ENCODE measurements at places on chromosomes 11 and 22.
A peak's percentile ranks its signal among the peaks of the same experiment; 100 is the strongest.

- ATAC-seq = no peak
Observed at GRCh38 chr22:20852503-20852902, 6.1 kb downstream of the PI4KA start.

GRCh38 chr11:96277696-96278038 is 65.3 kb downstream of the MAML2 start:
- no peak for ATAC-seq

GRCh38 chr11:102437727-102438126 is 14.8 kb downstream of the TMEM123 start:
- no peak for ATAC-seq

DNA sequence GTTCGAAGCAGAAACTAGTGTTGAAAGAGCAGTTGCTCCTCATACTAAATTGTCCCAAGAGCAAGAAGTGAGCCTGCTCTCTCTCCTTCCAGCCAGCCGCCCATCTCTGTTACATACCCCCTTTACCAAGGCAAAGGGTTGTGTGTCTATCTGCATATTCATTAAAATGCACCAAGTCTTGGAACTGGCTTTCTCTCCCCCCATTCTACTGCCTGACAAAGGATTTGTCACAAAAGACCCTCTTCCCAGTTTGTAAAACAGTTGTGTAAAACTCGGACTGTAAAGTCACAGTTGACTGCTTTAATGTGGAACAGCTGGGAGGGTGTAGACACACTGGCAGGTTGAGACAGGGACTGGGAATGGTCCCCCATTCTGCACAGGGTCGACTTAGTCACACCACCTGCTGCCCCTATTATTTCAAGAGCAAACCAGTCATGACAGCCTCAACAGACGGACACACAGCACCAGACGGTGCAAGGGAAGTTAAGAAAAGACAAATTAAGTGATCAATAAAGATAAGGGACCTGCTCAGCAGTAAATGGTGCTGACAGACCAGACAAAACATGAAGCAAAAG is 60.0 kb upstream of the HTATIP2 start:
- no peak for ATAC-seq

DNA sequence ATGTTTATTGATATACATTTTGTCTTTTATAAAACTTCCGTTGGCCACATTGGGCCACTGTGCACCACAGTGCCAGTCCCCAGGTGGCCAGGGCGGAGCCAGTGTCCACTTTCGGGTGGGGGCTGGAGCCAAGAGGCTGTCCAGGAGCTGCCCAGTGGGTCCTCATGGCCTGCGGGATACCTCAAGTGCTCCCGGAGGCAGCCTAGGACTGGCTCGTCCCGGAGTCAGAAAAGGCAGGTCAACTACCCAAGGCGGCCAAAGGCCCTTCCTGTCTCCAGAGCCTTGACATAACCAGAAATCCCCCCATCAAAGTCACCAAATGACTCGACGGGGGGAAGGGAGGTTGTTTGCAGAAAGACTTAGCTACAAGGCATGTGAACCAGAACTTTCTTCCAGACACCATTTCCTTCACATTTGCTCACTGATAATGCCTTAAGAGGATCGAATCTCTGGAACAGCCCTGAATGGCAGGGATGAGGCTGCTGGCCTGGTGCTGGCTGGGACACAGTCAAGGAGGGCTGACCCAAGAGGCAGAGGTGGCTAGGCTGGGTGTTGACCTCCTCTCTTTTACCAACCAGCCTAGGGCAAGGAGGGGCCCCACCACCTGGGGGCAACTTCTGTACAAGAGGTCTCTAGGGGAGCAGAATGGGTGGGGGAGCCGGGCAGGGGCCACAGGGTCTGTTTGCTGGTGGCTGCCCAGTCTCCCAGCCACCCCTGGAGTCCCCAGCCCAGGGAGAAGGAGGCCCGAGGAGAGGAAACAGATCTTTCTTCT is 8.4 kb downstream of the MRGPRF start:
- no peak for ATAC-seq

- peak; percentile 86 for ATAC-seq
Observed at GRCh38 chr11:8566613-8567210, 27.3 kb downstream of the STK33 start.
